Fibroblast of skin of back (primary cell): ENCODE measurements at places on chromosomes 16 and 17.
A peak's percentile ranks its signal among the peaks of the same experiment; 100 is the strongest.

GRCh38 chr17:28570716-28571360, 486 bp downstream of the PIGS start:
- no peak for DNase-seq

- no peak for DNase-seq
Measured at GRCh38 chr17:74971842-74972106, 785 bp downstream of the HID1 start.

GRCh38 chr16:47037746-47038458, 64.4 kb upstream of the DNAJA2 start:
- DNase-seq, result peak; percentile 75

GRCh38 chr16:5633845-5634440, 536.3 kb upstream of the EEF2KMT start:
- peak; percentile 18 for DNase-seq

- peak; percentile 70 for DNase-seq
Measured at GRCh38 chr17:41322094-41322902, 6.8 kb upstream of the KRTAP17-1 start.

DNA sequence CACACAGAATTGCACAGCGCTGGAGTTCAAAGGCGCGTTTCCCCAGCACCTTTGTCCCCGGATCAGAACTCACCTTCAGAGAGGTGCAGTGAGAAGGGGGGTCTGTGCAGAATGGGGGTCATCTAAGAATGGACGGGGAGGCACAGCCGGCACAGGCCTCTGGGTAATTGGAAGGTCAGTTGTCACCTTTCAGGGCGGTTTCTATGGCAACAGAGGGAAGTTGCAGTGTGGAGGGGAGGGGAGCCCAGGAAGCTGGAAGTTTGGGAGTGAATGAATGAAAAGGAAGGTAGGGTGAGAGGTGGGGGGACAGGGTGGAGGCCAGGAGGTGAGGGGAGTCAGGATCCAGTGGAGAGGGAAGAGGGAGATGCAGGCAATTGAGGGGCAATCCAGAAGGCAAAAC, 12.4 kb upstream of the KCNG4 start:
- no peak for DNase-seq

- DNase-seq, result peak; percentile 30
Measured at GRCh38 chr16:82855471-82855870, 228.7 kb downstream of the CDH13 start.

- no peak for DNase-seq
Measured at GRCh38 chr16:86070484-86070883, 171.5 kb downstream of the IRF8 start.

DNA sequence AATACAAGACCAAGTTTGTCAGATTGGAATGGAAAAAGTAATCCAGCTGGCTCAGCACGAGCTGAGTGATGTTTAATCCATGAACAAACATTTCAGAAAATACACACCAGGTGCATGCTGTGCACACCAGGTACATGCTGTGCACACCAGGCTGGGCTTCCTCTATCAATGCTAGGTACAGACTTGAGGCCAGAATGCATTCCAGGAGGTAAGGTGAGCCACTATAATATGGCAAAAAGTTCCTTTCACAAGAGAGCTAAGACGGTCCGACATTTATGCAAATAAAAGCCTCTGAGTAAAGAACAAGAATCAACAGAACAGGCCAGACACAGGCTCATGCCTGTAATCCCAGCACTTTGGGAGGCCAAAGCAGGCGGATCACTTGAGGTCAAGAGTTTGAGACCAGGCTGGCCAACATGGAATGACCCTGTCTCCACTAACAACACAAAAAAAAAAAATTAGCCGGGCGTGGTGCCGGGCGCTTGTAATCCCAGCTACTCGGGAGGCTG, 128.2 kb downstream of the ZNF778 start:
- no peak for DNase-seq

- no peak for DNase-seq
Measured at GRCh38 chr17:1201132-1201702, 21.4 kb upstream of the ABR start.

DNA sequence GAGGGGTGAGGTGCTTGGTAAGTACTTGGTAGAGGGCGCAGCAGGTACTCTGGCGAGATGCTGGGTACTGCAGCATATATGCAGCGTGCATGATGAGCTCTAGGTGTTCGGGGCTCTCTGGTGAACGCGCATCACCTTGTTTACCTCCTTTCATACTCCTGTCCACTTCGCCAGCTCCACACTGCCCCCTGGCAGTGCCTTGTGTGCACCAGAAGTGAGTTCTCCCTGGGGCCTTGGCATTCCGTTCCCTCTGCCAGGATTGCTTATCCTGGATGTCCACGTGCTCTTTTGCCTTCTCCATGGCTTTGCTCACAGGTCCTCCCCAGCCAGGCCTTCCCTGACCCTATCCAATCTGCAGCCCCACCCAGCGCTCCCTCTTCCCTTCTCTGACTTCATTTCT, 154.2 kb downstream of the MRM1 start:
- no peak for DNase-seq

DNA sequence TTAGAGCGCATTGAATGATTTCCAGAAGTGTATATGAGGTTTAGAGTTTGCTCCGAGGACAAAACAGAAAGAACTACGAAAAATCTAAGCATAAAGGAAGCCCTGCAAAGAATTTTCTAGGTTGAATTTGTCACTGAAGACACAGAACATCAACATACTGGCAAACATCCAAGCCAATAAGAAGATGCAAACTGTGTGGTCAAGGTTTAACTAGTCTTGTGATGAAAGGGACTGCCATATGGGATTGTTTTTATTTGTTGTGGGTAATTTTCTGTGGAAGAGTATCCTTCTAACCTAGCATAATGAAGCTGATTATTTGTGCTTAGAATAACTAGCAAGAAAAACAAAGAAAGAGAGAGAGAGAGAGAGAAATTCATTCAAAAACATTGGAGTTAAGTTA, 492.0 kb upstream of the ERCC4 start:
- DNase-seq, result no peak

DNA sequence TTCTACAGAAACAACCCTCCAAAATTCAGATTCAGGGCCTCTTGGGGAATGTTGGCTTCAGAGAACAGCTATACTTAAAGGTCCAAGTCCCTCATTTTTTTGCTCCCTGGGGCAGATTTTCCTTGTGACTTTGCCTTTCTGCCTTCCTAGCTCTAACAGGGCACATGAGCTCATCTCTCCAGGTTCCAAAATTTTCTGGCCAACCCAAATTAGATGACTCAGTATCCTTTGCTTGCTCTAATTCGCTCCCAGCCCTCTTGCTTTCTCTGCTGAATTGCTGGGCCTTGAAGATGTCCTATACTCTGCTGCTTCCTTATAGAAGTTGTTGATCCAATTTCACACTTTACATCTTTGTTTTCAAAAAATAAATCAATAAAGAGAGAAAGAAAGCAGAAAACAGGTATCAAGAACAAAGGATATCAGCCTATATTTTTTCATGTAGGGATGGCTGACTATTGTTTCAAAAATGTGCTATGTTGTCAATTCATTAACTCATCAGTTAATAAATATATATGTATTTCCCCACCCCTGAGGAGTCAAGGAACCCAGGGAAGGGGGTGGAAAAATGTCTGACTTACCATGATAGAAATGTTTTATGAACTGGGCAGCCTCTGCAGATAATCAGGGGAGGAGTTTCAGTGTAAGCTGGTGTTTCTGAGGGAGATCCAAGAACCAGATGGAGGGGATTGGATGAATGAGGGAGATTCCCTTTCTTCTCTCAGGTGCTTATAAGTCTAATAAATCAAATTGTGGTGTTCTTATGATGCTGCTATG, 1.0 kb upstream of the KRTAP4-2 start:
- peak; percentile 33 for DNase-seq

- no peak for DNase-seq
Measured at GRCh38 chr16:53998966-53999522, 287.5 kb downstream of the IRX3 start.

GRCh38 chr16:1871974-1872635, at the start of gene MEIOB:
Gene MEIOB, minus strand, starts transcription at chr16:1872164. Its CDS starts 3,989 bp downstream, at chr16:1868175.
- peak; percentile 42 for DNase-seq

GRCh38 chr17:2842464-2842863, 46.2 kb downstream of the RAP1GAP2 start:
- no peak for DNase-seq

DNA sequence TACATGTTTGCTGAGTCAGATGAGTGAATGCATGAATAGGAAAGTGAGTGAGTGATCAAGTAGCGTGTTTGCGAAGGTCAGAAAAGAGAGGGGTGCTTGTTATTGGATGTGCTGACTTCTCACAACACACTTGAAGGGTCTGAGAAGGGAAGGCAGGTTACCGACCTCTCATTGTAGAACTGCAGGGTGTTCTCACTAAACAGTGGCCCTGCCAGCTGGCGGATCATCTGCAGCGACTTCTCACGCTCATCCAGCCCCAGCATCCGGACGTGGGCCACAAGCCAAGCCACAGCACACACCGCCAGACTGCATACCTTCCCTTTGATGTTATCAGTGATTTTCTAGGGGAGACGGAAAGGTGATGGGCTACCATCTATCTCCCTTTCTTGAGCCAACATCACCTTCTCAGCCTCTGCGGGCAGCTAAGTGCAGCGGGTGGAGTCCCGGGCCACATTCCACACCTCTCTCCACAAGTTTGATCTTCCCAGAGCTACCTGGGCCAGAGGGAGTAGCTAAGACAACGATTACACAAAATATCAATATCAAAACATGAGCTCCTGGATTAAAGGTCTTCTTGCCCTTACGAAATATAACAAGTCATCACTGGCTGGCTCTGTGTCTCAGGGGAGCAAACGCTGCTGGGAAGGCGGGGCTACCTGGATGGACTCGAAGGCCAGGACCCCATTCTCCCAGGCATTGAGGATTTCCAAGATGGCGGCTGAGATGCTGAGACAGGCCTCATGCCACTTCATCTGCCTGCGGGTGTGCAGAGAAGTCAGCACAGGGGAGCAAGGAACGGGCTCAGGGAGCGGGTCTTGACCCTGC, 11.0 kb downstream of the CSF3 start:
- DNase-seq, result no peak

GRCh38 chr17:74523308-74523707, 8.0 kb downstream of the CD300LB start:
- no peak for DNase-seq
